CMK (cell line): ENCODE measurements at places on chromosomes 5 and 9.

DNA sequence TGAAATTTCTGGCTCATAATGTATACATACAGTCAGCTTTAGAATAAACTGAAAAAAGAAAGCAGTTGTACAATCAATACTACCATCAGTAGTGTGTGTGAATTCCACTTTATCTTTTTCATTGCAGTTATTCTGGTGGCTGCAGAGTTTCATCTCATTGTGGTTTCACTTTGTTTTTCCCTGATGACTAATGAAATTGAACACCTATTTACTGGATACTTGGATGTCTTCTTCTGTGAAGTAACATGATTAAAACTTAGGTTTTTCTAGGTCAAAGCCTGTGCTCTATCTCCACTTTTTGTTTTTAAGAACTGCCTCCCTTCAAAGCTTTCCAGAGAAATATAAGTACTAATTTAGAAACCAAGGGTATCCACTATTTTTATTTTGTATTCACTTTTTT, 174.3 kb downstream of the TRPM3 start:
- no peak for DNase-seq

GRCh38 chr9:124442379-124442778, 7.9 kb upstream of the ADGRD2 start:
- no peak for DNase-seq

DNA sequence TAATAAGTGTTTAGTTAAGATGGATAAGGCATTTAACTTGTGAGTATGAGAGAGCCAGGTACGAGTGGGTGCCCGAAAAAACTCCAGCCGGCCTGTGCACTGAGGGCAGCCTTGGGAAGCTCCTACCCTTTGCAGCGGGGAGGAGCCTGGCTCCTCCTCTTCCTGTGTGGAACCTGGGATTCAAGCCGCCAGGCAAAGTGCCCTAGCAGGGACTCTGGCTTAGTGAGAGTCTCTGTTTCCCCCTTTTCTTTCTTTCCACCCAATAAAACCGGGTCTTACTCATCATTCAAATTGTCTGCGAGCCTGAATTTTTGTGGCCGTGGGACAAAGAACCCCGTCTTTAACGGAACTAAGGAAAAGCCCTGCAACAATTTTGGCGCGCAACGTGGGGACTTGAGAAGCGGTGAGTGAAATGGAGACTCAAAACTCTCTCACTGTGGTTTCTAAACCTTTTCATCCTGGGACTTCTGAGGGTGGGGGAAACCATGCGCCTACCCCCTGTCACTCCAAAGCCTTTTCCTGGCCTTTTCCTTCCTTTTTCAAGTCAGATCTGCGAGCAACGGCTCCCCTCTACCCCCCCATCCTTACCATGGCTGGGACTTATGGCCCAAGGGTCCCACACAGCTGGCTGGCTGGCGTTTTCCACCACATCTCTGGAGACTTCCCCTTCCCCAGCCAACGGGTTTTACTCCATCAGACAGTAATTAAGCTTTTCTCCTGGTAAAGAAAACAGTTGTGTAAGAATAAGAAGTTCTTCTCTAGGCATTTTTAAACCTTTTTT, 535.7 kb upstream of the ACO1 start:
- no peak for DNase-seq

DNA sequence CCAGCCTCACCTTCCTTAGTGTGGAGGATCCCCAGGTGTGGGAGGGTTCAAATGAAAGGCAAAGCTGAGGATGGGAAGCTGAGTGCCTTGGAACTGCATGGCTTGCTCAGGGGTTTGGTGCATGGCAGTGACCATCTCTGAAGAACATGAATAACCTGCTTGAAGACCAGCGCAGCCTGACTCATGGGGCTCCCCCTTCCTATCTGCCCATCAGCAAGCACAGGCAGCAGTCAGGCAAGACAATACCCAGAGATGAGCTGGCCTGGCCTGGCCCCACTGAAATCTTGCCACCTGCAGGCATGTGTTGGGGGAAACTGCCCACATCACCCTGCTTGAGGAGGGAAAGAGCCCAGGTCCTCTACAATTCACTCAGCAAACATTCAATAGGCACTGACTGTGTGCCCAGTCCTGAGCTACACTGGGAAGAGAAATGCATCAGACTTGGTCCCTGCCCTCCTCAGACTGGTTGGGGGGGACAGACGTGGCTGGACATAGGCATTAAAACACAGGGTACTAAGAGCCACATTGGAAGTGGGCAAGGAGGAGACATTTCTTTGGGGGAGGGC, 105.0 kb upstream of the ALDH1B1 start:
- DNase-seq = no peak

DNA sequence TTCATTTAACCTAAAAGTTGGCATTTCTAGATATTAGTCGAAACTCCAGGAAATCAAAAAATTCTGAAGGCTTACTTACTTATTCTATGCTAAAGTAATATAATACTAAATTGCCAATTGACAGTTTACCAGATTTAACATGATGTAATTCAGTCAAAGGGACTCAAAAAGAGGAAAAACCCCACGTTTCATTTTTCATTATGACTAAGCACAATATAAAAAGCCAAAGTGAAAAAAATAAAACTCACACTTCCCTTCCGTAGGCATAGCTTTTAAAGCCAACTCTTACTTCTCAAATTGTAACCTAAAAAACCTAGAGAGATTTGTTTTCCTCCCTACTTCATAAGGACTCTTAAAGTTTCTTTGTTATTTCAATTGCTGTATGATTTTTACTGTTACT, 146.6 kb downstream of the RAPGEF6 start:
- no peak for DNase-seq

DNA sequence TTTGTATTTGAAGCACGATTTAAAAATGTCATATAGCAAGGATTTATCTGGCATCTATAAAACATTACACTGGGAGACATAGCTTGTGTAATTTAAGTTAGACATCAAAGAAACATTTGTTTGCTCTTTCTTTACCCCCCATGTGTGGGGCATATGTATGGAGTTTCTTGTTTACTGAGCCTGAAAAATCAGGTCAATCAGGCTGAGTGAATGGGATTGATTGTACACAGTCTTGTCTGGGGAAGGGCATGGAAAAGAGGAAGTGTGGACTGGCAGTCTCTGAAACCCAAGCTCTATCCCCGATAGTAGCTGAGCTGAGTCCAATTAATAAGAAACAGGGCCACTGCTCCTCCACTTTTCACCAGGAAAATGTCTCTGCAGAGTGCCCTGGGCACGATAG, 49.4 kb downstream of the SLC46A2 start:
- DNase-seq = no peak

DNA sequence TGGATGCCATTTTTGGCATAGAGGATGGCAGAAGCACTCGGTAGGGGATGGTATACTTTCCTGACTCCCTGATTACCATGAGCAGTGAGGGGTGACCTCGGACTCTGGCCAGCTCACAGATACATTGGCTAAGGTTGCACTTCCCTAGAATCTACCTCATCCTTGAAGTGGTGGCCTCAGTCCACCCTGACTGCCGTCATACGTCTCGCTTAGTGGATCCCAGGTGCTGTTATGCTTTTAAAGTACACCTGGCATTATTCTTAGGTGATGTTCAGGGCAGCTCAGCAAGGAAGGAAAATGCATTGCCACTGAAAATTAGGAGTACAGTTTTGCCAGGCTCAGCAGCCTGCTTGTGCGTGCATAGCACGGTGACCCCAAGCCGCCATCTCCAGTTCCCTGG, 87.3 kb downstream of the SYK start:
- no peak for DNase-seq

DNA sequence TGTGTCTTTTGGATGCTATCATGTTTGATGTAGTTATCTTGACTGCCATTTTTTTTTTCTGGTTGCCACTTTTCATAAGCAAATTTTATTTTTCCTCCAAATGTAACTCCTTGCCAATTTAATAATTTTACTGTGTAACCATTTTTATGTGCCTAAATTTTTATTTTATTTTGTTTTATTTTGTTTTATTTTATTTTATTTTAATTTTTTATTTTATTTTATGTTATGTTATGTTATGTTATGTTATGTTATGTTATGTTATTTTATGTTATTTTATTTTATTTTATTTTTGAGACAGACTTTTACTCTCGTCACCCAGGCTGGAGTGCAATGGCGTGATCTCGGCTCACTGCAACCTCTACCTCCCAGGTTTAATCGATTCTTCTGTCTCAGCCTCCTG, 107.8 kb upstream of the DHFR start:
- DNase-seq = no peak

GRCh38 chr5:39639618-39640089, 214.9 kb upstream of the DAB2 start:
- no peak for DNase-seq
